ENCODE measurements at places on chromosomes 7 and 10. TPM values are rescaled to one million over a fixed set of nuclear protein-coding genes. Genes with fewer than 3 reads are reported as not detected.

The SLC39A12 gene
- not detected for total RNA-seq

The EPDR1 gene
- total RNA-seq: 112 TPM

The VPS37D gene
- 5.7 TPM for total RNA-seq

The CFAP46 gene
- 0.37 TPM for total RNA-seq

The INMT gene
- 21.8 TPM for total RNA-seq

The IL15RA gene
- 4.4 TPM for total RNA-seq

The GTF2IRD2 gene
- 10.7 TPM for total RNA-seq

The ERVW-1 gene
- total RNA-seq: not detected

The GBF1 gene
- 19.4 TPM for total RNA-seq

The TNRC18 gene
- 25.7 TPM for total RNA-seq

The AVPI1 gene
- total RNA-seq: 28.0 TPM

The CPVL gene
- 0.71 TPM for total RNA-seq

The STEAP1 gene
- total RNA-seq: 30.2 TPM

The BBIP1 gene
- 28.9 TPM for total RNA-seq

The SPDYE2B gene
- total RNA-seq: not detected

The ANTXRL gene
- not detected for total RNA-seq

The TAC1 gene
- total RNA-seq: not detected

The CLEC2L gene
- not detected for total RNA-seq

The NPTX2 gene
- total RNA-seq: 2.7 TPM

The CFTR gene
- total RNA-seq: 0.14 TPM

The IFIT1B gene
- not detected for total RNA-seq

The DRGX gene
- total RNA-seq: not detected

The NFKB2 gene
- total RNA-seq: 14.9 TPM

The HIP1 gene
- total RNA-seq: 5.3 TPM

The PRF1 gene
- total RNA-seq: under 0.01 TPM

The BAZ1B gene
- 54.6 TPM for total RNA-seq

The LLCFC1 gene
- not detected for total RNA-seq

The TMEM140 gene
- total RNA-seq: 14.6 TPM

The NPC1L1 gene
- total RNA-seq: 0.14 TPM

The IFIT1 gene
- 13.7 TPM for total RNA-seq

The SPDYE9 gene
- total RNA-seq: not detected

The ANKRD16 gene
- 8.7 TPM for total RNA-seq

The ECD gene
- 20.8 TPM for total RNA-seq

The COL26A1 gene
- not detected for total RNA-seq

The MRPS33 gene
- total RNA-seq: 47.8 TPM

The FXYD4 gene
- total RNA-seq: not detected

The PON1 gene
- not detected for total RNA-seq

The SFRP5 gene
- total RNA-seq: not detected

The NCOA4 gene
- total RNA-seq: 235 TPM

The SLC26A5 gene
- total RNA-seq: not detected

The GDI2 gene
- 434 TPM for total RNA-seq

The GHRHR gene
- total RNA-seq: not detected

The KLF14 gene
- total RNA-seq: not detected

The CNOT4 gene
- 9.4 TPM for total RNA-seq

The PRKG1 gene
- 32.7 TPM for total RNA-seq

The CLDN3 gene
- not detected for total RNA-seq

The CHAT gene
- not detected for total RNA-seq

The HECTD2 gene
- total RNA-seq: 5.3 TPM

The PCLO gene
- under 0.01 TPM for total RNA-seq

The CCDC136 gene
- 8.5 TPM for total RNA-seq

The XPNPEP1 gene
- 149 TPM for total RNA-seq

The ZNF107 gene
- 0.92 TPM for total RNA-seq

The PNLIPRP1 gene
- total RNA-seq: not detected

The HACD1 gene
- total RNA-seq: 24.7 TPM
